ENCODE measurements at places on chromosomes 16 and 17.

DNA sequence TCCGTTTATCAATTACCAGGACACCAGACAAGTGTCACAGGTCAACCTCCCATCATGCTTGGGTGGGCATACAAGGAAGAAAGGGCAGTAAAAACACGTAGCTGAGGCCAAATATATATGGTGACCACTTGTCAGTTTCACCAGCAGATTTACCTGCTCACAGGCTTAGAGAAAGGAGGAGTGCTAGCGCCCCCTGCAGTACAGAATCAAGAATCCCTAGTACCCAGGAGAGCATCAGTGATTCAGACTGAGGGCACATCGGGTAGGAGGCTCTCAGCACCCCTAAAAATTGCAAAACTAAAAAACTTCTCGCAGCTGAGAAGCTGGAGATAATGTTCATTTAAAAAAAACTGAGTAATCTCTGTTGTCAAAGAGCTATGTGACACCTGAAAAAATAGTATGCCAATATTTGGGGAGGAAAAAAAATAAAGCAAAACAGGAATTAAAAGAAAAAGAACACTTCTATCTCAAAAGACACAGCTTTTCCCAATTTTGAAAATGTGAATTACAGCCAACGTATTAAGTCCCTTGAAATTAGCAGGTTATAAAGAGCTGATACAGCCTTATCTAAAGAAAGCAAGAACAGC lies 21.2 kb upstream of the MON1B start:
- no peak for DNase-seq

- no peak for DNase-seq
These were observed 8.2 kb downstream of the RBFOX3 start for GRCh38 chr17:79602621-79603020.

DNA sequence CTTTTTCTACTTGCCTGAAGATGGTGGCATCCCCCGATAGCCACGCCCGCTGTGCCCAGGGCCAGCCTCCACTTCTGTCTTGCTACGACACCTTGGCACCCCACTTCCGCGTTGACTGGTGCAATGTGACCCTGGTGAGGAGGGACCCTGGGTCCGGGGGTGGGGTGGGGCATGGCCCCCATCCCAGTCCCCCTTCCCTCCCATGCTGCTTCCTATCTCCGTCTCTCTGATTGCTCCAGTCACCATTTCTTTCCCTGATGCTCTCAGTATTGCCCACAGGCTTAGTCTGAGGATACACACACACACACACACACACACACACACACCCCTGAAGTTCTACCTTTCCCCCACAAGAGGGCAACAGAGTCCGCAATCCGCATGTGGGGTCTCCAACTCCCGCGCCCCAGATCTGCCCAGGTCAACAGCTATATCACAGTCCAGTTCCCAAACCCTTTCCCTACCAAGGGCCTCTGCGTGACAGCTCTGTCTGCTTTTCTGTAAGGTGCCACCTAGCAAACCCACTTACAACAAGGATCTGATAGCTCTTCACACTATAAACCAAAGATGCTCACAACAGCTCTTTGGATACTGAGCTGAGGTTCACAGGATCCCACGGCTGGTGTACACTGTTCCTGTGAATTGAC lies 3.4 kb downstream of the SGCA start:
- peak; percentile 8 for DNase-seq

DNA sequence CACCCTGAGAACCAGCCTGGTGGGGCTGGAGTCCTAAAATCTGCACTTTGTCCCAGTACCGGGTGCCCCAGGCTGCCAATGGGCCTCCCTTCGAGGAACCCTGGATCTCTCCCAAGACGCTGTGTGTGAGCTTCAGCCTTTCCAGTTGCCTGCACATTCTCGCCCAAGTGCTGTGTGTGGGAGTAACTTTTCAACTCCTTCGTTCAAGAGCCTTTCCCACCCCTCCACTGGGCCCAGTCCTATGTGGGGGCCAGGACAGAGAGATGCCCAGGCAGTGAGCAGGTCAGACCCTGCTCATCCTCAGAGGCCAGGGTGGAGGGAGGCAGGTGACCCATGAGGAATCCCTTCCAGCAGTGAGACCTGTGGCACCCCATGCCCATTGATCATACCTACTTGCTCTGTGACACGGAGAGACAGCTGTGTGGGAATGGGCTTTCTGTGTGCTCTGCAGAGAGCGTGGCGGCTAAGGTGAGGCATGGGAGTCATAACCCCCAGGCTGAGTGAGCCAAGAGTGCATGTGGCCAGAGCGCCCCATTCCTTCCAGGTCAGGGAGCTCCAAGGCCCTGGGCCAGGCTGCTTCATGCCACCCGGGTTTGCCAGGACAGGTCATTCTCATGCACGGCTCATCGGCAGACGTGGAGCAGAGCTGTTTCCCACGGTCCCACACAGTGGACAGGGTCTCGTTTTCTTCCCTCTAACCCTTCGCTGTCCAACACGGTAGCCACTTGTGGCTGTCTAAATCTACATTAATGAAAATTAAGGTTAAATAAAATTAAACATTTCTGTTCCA lies 154.4 kb downstream of the CLEC16A start:
- DNase-seq = no peak

DNA sequence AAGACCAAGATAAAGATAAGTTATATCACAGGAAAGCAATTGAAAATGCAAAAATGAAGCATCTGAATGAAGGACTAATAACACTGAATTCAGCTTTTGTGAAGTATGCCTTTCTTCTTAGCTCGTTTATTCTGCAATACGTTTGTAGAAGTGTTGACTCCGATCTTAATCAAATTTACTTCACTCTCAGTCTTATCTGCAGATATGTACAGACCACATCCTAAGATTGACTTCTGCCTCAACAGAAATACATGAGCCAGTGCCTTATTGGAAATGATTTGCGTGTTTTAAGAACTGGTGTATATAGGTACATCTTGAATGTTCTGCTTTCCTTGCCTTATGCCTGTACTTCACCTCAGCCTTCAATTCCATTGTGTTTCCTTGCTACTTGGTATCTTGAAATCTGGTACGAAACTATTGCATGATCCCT lies 1.3 kb downstream of the ATF7IP2 start:
- DNase-seq = no peak

- DNase-seq = no peak
These were observed 57.8 kb upstream of the IL34 start for GRCh38 chr16:70588565-70588964.

GRCh38 chr17:82223517-82223916 lies 5.3 kb upstream of the SLC16A3 start:
- DNase-seq = no peak

GRCh38 chr16:73126525-73126853 lies 78.6 kb upstream of the ZFHX3 start:
- DNase-seq = no peak

DNA sequence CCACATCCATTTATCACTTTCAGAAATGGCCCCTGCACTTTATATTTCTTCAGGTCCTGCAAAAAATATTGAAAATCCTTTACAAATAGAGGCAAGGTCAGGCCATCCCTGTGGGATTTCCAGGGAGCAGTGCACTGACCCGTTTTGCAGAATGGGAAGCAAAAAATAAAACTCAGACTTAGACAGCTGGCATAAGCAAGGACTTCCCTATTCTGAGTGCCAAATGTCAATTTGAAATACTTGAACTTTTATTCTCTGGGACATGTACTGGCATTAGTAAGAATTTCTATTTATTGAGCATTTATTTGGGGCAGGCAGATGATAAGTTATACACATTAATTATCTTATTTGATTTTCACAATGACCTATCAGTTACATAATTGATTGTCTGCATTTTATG lies 32.4 kb downstream of the PRKCB start:
- no peak for DNase-seq

- no peak for DNase-seq
These were observed 28.1 kb downstream of the HSBP1 start for GRCh38 chr16:83835586-83836566.

DNA sequence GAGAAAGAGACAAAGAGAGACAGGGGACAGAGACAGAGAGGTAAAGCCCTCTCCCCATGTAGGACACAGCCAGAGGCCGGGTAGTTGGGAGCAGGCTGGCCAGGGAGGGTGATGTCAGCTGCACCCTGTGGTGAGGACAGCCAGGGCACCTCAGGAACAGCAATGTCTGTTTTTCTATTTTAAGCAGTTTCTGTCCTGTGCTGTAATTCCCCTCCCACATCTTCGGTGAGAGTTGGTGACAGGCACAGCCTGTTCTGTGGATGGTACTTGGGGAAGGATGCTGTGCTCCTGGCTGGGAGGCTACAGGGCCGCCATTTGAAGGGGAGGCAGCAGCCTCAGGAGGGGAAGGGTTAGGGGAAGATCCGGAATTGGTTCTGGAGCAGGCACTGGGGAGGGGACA lies 163.5 kb downstream of the SDK2 start:
- DNase-seq = no peak

DNA sequence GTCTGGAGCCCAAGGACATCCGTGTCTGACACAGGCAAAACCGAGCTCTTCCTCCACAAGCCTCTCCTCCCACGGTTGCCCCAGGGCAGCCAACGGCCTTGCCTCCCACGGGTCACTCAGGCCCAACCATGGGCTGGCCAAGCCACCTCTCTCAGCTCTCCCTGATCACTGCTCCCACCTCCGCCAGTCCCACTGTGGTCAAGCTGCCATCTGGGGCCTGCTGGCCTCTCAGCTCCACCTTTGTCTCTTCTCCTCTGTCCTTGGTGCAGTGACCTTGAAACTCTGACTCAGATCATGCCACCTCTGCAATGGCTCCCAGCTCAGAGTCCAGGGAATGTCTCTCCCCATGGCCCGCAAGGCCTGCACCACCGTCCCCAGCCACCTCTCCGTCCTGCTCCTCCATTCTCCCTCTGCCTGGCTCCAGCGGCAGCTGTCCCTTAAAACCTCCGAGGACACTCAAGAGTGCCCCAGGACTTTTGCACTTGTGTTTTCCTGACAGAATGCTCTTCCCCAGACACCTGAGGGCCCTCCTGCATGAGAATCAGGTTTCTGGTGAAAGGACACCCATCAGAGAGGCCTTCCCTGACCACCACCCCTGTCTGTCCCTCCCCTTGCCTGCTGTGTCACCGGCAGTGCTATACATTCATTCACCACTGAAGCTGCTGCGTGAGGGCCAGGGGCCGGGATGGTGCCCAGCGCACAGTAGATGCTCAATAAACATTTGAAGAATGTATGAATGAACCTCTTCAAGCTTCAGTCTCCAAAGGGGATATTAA lies 19.3 kb downstream of the PEMT start:
- DNase-seq = no peak

- no peak for DNase-seq
These were observed 12.6 kb upstream of the RPL38 start for GRCh38 chr17:74190807-74191406.

DNA sequence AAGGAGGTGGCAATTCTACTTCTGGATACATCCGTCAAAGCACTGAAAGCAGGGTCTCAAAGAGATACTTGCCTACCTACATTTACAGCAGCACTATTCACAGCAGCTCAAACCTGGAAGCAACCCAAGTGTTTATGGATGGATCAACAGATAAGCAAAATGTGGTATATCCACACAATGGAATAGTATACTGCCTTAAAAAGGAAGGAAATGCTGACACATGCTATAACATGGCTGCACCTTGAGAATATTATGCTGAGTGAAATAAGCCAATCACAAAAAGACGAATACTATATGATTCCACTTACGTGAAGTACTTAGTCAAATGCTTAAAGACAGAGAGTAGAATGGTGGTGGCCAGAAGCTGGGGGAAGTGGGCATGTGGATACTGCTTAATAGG lies 336.2 kb downstream of the SLC39A11 start:
- no peak for DNase-seq

- no peak for DNase-seq
These were observed 19.3 kb upstream of the SOX9 start for GRCh38 chr17:72101526-72101925.

GRCh38 chr17:40122999-40123810 lies 1.4 kb downstream of the MSL1 start:
- DNase-seq = peak; percentile 26

- DNase-seq = no peak
These were observed 9.3 kb downstream of the PRSS27 start for GRCh38 chr16:2710711-2711231.

DNA sequence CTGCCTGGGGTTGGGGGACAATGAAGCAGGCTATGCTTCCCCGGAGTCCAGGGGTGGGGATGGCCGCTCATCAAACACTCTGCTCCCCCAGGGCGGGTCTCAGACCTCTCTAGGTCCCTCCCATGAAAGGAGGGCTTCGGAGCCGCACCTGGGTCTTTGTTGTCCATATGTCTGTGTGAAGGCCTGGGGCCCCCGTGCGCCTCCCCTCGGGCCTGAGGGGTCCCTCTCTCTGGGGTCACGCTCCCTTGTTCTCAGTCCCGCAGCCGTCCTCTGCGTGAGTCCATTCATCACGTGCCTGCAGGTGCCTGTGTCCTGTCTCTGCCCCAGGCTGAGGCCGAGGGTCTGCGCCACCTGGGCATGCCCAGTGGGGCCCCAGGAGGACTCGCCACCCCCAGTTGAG lies 15.6 kb downstream of the BAHCC1 start:
- DNase-seq = no peak

DNA sequence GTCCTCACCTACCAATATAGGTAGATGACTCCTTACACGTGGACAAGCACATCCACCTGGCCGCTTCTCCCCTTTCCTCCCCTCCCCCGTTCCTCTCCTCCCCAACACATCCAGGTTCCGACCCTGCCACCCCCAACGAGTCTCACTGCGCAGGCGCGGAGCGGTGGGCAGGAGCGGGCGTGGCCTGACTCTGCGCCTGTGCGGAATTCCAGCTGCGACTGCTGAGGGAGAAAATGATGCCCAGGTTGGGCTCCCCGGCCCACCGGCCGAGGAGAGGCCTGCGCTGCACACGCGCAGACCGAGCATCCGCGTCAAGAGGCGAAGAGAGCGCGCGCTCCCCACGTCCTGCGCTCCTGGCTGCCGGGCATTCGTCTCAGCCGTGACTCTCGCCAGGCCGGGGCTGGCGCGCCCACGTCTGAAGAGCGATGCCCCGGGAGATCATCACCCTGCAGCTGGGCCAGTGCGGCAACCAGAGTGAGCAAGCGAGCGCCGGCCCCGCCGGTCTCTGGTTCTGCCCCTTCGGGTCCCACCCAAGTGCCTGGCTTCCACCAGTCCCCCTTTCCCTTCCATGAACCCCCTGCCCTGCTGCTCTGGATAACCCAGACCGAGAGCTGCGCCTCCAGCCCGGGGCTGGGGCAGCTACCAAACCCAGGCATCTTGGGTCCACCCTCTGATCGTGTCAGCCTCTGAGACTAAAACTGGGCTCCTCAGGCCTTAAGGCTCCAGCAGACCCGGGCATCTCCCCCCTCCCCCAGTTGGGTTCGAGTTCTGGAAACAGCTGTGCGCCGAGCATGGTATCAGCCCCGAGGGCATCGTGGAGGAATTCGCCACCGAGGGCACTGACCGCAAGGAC lies at the start of gene TUBG2:
Gene TUBG2 (plus strand): TSS at position 206 of the 853 bp plus-strand sequence. CDS start 220 bp downstream, at position 426.
- DNase-seq = peak; percentile 88

All from hippocampal formation (tissue), 2 donors.